ENCODE measurements at places on chromosomes 1 and 21.

DNA sequence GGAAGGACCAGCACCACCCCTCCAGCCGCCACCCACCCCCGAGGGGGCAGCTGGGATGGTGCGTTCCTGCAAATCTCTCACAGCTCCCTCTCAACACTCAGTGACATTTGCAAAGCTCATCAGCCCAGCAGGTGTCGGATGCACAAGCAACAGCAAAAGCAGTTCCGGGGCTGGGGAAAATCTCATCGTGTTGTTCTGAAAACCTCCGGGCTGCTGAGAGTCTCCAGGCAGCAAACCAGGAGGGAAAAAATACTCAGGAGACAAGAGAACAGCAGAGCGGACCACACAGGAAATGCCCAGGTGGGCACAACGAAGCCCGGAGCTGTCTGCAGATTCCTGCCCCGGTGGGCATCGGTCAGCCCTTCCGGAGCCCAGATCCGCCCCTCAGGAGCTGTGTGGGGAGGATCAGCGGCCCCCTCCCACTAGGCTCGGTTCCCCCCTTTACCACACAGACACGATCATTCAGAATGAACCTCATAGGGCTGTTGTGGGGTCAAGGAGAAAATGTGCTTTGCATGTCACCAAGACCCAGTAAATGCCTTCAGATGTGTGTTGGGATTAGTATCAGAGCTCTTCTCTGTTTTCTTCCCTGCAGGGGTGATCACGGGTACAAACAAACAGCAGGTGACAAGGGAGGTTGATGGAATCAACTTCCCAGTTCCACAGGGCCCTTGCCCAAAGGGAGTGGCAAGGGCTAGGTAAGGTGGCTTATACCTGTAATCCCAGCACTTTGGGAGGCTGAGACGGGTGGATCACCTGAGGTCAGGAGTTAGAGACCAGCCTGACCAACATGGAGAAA is 127.0 kb upstream of the TIAM1 start:
- no peak for DNase-seq

DNA sequence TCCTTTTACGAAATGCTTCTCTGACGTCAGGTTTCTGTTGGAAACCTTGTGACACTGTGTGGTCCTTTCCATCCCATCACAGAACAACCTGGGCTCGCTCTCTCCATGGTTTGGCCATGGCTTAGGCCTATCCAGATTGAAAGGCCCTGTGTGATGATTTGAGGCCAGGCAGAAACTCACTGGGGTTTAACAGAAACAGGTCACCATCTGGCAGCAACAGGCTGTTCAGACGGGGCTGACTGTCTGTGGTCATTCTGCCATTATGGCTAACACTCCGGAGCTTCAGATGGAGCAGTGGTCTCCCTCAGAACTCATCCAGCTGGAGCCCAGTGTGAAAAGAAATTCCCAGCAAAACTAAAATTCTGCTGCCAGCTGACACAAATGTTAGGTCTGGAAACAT is 9.3 kb downstream of the PLEKHM2 start:
- peak; percentile 42 for DNase-seq

DNA sequence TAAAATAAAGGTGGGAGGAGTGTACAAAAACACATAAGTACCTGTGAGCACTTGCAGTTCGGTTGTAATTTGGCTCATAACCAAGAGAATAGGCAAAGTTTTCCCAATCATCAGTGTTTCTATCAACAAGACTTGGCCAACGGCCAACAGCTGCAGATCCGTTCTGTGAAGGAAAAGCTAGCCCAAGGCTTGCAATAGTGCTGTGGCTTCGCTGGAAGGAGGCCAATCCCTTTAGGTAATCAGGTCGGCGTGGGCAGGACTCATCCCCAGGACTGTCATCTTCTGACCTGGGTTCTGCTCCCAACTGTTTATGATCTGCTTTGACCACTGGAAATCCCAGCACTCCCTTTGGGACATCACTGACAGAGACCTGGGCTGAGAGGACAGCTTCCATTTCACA is 107.8 kb downstream of the LYST start:
- DNase-seq: peak; percentile 4

DNA sequence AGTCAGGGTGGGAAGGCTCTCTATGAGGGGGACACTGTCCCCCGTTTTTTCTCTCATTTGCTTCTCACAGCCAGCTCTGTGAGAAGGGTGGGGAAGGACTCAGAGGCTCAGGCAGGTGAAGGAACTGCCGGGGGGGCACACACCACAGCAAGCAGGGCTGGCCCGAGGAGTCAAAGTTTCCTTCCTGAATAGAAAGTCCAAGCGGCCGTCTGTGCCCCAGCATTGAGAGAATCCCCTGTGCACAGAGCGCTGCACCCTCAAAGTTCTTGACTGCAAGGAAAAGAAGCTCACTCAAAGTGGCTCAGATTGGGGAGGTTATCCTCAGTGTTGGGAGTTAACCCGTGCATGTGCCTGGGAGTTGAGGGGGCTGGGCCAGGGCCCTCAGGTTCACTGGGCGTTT is 145.2 kb upstream of the AJAP1 start:
- no peak for DNase-seq

DNA sequence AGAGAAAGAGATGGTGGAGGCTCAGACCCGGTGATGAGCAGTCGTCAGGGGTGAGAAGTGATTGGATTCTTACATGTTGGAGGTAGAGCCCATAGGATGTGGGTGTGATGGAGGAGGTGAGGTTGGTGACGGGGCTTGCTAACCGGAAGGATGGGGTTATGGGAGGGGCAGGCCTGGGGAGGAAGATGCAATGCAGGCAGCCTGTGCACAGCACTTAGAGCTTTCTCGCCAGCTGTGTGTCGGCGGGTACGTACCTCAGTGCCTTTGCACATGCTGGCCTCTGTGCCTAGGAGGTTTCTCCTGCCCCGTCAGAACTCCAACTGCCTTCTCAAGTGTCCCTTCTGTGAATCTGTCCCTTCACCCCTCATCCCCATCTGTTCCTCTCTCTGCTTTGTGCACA is 2.9 kb upstream of the BSND start:
- no peak for DNase-seq

- no peak for DNase-seq
These were observed 108.7 kb downstream of the TOMM20 start for GRCh38 chr1:235019961-235020360.

GRCh38 chr1:184533049-184533448 is 146.2 kb downstream of the C1orf21 start:
- DNase-seq: no peak

DNA sequence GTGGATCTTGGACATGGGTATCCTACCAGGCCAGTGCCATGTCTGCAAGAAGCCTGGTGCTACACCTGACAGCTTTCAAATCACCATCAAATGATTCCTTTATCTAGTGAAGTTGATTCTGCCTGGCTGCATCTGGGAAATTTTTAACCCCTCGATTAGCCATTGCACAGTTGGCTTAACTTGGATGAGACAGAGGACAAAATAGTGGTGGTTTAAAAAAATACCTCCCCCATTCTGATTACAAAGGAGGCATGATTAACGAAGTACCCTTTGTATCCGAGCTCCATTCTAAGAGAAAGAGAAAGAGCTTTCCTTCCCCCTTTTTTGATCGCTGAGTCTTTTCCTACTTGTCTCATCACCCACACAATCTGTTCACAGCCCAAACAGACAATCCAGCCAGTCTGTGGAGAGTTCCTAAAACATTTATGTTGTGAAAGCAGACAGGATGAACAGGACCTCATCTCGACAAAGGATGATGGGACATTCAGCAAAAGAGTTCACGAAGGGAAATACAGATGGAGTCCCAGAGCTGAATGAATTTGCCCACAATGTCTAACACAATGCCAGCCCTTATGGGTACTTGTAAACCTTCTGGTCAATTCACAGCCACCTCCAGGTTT is 20.5 kb downstream of the WLS start:
- DNase-seq: no peak

GRCh38 chr1:209617047-209617673 is 33.6 kb downstream of the CAMK1G start:
- DNase-seq: no peak

DNA sequence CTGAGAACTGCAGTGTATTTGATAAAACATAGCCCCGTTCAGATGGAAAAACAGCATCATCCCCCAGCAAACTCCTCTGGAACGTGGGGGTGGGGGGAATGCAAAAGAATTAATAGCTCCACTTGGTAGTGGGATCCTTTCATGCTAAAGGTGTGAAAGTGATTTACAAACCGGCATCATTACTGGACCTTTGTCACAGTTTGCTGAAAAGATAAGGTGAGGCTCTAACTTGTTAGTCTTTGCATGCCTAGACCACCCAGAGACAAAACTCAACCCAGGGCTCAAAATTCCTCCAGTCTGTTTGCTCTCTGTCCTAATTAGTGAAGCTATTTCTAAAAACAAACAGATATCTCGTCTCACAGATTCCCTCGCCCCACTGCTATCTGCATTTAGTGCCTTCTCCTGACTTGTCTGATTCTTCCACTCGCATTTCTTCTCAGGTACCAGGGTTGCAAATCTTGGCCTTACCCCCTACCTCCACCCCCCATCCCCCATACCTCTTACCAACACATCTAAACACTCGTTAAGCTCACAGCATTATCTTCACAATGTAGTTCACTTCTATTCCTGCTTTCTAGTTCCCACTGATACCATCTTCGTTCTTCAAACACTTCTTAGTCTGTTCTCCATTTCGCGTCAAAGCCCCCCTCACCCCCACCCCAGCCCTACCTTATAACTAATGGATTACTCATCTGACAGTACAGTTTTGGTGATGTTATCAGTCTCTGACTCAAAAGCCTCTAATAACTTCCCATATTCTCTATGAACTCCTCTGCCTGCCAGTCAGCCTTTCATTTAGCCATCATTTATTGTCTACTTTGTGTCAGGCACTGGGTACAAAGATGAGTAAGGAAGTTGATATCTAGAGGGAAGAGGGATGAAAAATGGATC is 11.8 kb downstream of the IER5 start:
- peak; percentile 57 for DNase-seq

- peak; percentile 60 for DNase-seq
These were observed 1.2 kb downstream of the RERE start for GRCh38 chr1:8816264-8816663.

- no peak for DNase-seq
These were observed 6.5 kb downstream of the COLGALT2 start for GRCh38 chr1:184031092-184031408.

DNA sequence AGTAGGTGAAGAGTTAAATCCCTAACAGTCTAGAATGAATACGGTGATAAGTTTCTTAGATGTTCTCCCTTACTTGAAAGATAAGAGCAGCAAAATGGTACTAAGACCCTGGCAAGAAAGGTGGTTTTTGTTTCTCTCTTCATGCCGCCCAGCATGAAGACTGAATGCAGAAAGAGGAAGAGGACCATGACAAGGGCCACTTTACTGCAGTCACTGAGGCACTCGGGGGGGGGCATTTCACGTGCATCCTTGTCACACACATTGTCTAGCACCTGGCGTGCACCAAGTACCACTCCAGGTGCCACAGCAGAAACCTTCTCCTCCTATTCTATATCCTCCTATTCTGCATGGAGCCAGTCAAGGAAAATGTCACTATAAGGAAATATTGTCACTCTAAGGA is 222.0 kb downstream of the TOMM20 start:
- DNase-seq: no peak

Data from eye (tissue), 1 donor.